HFFc6 (cell line): ENCODE measurements at places on chromosomes 2 and 18. TPM values are rescaled to one million over a fixed set of nuclear protein-coding genes. Genes with fewer than 3 reads are reported as not detected.
A peak's percentile ranks its signal among the peaks of the same experiment; 100 is the strongest.

The PROKR1 gene
- total RNA-seq: not detected in 3 replicates

The CIDEA gene
- total RNA-seq: not detected in 3 replicates

GRCh38 chr2:43170405-43171105 lies 55.9 kb downstream of the ZFP36L2 start:
- peaks cover 3% of the 10 kb centered on the region for H3K27me3 ChIP-seq
- no peaks in the 10 kb centered on the region; the same call in 1 of the 2 replicates for H3K36me3 ChIP-seq
- peaks cover 34% of the 10 kb centered on the region for H3K4me1 ChIP-seq

The KATNAL2 gene
- 0.29 to 0.97 TPM (median 0.78 TPM) in 3 replicates for total RNA-seq

The ERBB4 gene
- not detected in 3 replicates for total RNA-seq

DNA sequence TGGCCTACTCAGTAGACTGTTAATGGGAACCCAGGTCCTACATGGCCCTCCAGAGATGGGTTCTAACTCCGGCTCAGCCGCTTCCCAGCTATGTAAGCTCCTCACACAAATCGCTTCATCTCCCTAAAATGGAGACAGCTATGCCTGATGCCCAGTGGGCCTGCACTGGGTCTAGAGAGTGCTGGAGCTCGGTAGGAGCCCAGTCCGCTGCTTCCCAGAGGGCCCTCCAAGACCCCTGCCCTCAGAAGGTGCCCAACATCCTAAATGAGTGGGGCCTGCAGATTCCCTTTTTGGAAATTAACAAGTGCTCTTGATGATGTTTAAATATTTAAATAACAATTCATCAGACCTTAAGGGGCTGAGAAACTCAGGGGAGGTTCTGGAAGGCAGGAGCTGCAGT lies 47.1 kb downstream of the HS1BP3 start:
- peaks cover 12% of the 10 kb centered on the region for H3K36me3 ChIP-seq
- H3K27me3 ChIP-seq: peaks cover 5% of the 10 kb centered on the region
- no peak overlapping the region for H3K27ac ChIP-seq

GRCh38 chr2:98498703-98499440 lies 54.2 kb downstream of the INPP4A start:
- H3K27ac ChIP-seq: no peak overlapping the region
- DNase-seq: no peak
- H3K4me1 ChIP-seq: peaks cover 30% of the 10 kb centered on the region
- peaks cover 6% of the 10 kb centered on the region; the same call in 1 of the 2 replicates for H3K36me3 ChIP-seq
- H3K4me3 ChIP-seq: no peak overlapping the region

DNA sequence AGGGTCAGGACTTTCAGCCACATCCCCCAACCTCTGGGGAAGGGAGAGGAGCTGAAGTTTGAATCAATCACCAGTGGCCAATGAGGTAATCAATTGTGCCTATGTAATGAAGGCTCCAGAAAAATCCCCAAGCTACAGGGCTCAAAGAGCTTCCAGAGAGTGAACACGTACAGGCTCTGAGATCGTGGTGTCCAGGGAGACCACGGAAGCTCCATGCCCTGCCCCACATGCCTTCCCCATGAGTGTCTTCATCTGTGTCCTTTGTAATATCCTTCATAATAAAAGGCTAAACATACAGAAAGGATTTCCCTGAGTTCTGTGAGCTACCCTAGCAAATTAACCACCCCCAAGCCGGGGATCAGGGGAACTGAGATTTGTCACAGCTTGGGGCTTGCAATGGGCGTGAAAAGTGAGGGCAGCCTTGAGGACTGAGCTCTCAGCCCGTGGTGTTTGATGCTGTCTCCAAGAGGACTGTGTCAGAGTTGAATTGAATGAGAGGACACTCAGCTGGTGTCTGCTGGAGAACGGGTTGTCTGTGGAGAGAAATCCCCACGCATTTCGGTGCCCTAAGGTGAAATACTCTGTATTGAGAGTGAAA lies 25.5 kb upstream of the TUBB6 start:
- DNase-seq: peak; percentile 93
- peaks cover 73% of the 10 kb centered on the region for H3K4me1 ChIP-seq
- H3K36me3 ChIP-seq: peaks cover 17% of the 10 kb centered on the region; the same call in 1 of the 2 replicates
- peak overlapping the region; percentile 80 for H3K4me3 ChIP-seq

The MYCN gene
- total RNA-seq: not detected in 2 replicates

DNA sequence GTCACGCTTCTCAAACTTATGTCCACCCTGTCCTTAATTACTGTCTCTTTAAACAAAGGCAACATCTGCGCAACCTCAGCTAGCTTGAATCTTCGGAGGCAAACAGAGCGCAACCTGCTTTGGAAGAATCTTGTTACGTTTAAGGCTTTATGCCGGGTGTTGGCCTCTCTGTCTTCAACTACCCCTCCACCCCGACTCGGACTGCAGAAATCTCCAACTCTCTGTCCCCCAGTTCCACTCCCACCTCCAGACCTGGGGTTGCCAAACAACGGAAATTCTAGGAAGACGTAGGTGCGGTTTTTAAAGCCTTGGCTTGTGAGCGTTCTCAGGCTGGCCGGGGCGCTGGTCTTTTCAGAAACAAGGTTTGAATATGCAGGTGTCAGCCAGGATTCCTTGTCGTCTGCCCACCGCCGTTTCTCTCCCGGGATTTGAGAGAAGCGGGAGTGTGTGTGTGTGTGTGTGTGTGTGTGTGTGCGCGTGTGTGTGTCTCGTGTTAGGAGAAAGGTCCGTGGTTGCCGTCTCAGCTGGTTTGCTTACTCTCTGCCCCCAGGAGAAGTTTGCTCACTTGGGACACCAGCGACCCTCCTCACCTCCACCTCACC lies 1.1 kb upstream of the ONECUT2 start:
- no peak for DNase-seq
- no peak overlapping the region for H3K27ac ChIP-seq
- peaks cover 46% of the 10 kb centered on the region for H3K4me1 ChIP-seq
- H3K27me3 ChIP-seq: peaks cover 81% of the 10 kb centered on the region

The SGPP2 gene
- not detected in 3 replicates for total RNA-seq

DNA sequence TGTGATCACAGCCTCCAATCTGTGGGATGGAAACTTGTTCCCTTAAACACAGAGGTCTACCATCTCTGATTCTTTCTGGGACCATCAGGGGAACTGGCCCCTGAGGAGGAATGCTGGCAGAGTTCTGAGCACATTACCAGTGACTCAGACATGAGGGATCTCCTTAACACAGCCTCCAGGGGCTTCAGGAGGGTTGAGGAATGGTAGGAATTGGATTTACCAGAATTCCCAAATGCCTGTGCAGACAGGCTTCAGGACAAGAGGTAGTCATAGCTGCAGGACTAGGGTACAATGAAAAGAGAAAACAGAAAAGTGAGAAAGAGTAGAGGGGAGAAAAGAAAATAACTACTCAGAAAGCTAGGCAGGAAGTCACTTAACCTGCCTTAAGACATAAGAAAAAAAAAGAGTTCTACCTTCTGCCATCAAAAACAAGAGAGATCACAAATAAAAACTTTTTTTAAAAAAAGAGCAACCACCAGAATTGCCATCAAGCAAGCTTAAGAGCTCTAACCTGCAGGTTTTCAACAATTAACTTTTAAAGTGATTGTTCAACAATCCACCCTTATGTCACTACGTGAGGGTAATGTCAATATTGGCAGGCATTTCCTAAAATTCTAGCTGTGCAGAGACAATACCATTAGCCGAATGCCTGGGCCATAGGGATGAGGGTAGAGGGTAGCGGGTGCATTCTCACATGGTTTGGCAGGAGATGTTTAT lies 524.4 kb downstream of the BCL11A start:
- H3K27me3 ChIP-seq: no peaks in the 10 kb centered on the region
- no peak overlapping the region for H3K27ac ChIP-seq
- DNase-seq: no peak
